ENCODE measurements at places on chromosomes 6 and 20.

DNA sequence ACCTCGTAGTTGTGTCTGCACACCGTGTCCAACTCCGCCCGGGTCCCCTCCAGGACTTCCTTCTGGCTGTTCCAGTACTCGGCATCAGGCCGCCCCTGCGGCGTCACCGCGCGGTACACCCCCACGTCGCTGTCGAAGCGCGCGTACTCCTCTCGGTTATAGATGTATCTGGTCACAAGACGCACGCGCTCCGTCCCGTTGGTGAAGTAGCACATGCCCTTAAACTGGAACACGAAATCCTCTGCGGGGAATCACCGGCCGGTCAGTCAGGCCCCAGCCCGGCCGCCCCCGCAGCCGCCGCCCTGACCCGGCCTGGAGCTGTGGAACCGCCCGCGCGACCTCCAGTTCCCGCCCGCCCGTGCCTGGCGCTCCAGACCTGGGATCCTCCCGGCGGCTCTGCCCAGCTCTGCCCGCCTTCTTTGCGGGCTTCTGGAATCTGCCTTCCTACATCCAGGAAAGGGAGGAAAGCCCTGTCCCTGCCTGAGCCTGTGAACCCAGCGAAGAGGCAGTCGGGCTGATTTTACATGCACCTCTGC is 1.6 kb downstream of the HLA-DQB1 start:
- DNase-seq, result no peak

DNA sequence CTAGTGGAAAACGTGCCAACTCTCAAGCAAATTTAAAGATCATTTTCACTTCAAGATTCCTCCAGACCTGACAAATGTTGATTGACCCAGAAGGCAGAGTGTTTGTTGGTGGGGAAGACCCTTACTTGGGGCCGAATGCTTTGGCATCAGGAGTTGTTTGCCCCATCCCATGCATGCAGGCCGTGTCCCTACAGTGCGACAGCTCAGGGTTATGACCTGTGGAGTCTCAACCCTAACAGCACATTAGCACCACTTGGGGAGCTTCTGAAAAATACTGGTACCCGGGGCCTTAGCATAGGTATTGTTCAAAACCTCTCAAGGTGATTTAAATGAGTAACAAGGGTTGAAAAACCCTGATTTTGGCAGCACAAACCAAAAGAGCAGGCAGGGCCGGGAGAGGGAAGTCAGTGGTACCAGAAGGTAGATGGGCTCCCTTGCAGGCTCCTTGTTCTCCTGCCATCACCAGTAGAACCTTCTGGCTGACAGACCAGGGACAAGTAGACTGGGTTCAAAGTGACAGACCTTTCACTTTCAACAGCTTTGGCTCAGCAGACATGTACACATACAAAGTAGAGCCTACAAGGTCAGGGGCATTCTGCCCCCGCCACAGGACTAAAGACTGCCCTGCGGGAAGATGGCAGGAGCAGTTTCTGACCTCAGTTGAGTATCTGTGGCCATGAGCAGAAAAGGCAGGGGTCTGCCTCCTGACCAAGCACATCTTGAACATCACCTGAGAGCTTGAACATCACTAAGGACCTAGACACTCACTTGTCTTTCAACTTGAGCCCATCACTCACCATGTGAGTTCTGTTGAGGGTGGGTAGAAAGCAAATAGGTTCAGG is 39.6 kb downstream of the PLCG1 start:
- DNase-seq, result no peak

DNA sequence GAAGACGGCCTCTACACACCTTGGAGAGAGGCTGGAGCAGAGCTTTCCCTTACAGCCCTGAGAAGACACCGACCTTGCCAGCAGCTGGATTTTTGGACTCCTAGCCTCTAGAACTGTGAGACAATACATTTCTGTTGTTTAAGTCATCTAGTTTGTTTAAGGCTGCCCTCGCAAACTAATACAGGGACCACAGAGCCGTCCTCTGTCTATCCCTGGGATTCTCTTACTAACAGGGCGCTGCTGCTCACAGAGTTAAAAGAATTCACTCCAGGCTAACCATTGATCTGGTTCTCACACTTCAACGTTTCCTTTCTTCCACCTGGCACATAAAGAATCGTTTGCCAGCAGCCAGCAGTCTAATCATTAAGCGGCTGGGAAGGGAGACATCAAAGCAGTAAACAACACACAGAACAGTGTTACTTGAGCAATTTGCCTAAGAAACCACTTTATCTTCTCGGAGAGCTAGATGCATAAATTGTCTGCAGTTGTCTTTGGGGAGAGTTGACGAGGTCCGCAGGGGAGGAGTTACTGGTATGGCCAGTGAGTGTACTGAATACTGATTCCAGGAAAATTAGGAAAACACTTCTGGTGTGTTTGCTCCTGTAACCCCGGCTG is 103.5 kb upstream of the AKAP12 start:
- no peak for DNase-seq

- no peak for DNase-seq
Observed at GRCh38 chr20:58450254-58450653, 61.2 kb downstream of the VAPB start.

- no peak for DNase-seq
Observed at GRCh38 chr6:147108259-147108910, 95.8 kb upstream of the STXBP5 start.

DNA sequence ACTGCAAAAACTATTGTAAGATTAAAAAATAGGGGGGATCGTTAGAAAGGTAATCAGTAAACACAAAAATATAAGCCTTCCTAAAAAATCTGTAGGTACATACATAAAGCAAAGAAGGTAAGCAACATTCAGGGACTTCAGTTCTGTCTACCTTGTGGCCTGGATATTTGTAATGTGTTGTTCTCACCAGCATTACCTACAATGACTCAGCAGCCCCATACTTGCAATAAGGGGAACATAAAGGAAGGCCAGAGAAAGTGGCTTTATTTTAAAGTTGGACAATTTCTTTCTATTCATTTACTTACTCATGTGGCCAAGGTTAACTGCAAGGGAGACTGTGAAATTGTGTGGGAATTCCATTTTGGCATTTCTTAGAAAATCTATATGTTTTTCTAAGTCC is 277.2 kb upstream of the PREP start:
- DNase-seq, result no peak

DNA sequence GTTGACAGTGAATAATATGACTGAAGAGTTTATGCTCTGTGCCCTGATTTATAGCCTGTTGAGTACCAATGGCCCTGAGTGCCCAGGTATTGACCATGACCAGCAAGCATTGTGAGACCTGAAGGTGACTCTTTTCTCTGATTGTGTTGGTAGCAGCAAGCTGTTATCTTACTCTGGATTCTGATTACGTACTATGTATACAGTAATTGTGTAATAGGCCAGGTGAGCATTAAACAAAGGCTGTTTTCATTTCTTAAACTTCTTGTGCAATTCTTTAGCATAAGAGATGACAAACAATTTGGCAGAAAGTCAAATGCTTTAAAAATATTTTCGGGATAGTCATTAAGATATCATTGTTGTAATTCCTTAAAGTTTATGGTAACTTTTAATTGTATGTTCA is 111.7 kb upstream of the PTPRK start:
- no peak for DNase-seq

DNA sequence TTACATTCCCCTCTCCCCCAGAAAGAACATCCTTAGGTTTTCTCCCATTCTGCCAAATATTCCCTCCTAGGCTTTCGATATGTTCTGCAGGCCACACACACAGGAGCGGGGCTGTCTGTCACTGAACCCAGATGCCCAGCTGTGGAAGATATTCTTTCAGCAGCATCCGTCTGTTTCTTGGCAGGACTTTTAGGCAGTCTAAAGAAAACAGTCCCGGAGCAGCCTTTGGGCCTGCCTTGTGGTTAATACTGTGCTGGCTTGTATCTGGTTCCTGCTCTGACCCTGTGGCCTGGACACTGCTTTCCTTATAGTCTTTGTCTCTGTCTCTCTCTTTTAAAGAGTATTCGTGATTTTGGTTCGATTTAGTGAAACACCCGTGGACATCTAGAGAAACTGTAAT is 94.6 kb upstream of the SUPT3H start:
- no peak for DNase-seq

GRCh38 chr6:4209196-4209595 is 73.8 kb upstream of the ECI2 start:
- no peak for DNase-seq

- no peak for DNase-seq
Observed at GRCh38 chr6:79778816-79779215, 147.7 kb downstream of the SH3BGRL2 start.

- DNase-seq, result no peak
Observed at GRCh38 chr6:89716532-89716931, 78.0 kb upstream of the LYRM2 start.

DNA sequence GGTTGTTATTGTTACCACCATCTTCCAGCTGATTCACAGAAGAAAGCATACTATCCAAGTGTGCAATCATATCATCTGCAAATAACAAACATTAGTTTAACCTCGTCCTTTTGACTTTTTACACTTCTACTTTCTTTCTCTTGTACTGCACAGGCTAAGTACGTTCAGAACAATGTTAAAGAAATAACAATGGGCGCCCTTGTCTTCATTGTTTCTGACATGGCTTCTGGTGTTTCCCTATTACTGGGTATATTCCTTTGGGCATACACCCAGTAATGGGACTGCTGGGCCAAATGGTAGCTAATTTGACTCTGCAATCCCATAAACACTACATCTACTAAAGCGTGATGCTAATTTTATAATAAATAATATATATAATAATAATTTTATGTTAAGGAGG is 146.7 kb downstream of the GJA10 start:
- no peak for DNase-seq

DNA sequence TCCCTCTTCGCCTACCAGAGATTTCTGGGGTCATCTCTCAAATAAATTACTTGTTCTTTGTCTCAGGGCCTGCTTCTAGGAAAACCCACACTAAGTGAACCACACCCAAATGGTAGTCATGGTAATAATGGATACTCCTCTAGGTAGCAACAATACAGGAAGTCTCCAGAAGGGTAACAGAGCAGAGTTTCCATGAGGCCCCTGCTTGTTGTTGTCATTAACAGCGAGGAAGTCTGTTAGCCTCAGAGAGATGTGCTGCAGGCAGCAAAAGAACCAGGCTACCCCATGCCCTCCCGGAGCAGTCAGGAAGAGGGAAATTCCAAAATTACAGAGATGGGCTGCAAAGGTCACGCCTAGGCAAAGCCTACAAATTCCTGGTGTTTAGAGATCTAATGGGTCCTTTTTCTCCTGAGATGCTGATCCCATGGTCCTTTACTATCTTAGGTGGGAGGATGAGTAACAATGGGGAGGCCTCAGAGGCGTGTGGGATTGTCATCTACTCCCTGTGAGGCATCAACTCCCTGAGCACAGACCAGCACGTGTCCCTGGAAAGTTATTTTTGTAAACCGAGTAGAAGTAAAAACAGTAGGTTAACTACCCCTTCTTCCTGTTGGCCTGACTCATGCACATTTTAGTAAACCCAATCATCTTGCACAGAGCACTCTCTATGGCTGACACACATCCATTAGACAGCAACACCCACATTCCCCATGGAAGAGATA is 10.1 kb downstream of the ISM1 start:
- DNase-seq, result no peak

GRCh38 chr20:19605786-19606485 is 152.1 kb upstream of the RIN2 start:
- no peak for DNase-seq

DNA sequence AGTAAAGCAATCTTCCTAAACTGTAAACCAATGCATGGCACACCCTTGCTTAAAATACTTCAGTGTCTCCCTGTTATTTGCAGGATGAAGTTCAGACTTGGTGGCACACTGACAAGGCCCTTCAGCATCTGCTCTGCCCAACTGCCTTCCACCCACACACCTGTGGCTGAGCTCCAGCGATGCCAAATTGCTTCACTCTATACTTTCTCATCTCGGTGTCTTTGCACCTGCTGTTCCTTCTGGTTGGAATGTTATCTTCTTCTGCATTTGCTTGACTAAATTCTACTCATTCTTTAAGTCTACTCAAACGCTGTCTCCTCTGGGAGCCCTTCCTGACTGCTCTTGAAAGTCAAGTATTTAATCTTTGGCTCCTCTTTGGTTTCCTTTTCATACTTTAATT is 100.1 kb upstream of the SUPT3H start:
- no peak for DNase-seq

DNA sequence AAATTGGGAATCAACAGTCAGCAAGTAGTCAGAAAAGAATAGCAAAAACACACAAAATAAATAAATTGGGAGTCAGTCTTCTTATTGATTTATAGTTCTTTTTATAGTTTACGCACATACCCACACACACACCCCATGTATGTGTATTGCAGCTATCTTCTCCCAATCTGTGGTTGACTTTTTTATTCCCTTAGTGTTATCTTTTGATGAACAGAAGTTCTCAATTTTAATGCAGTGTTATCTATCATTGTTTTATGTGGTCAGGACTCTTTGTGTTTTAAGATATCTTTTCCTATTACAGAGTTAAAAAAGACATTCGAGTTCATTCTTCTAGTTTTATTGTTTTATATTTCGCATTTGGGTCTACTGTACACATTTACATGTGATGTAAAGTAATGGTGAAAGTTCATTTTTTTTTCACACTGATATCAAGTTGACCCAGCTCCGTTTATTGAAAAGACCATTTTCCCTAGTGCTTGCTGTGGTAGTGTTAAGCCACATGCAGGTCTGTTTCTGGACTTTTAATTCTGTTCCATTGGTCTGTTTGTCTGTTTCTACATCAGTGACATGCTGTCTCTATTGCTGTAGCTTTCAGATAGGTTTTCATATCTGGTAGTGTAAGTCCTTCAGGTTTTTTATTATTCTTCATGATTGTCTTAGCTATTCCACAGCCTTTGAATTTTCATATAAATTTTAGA is 78.4 kb downstream of the ZFAND3 start:
- no peak for DNase-seq

DNA sequence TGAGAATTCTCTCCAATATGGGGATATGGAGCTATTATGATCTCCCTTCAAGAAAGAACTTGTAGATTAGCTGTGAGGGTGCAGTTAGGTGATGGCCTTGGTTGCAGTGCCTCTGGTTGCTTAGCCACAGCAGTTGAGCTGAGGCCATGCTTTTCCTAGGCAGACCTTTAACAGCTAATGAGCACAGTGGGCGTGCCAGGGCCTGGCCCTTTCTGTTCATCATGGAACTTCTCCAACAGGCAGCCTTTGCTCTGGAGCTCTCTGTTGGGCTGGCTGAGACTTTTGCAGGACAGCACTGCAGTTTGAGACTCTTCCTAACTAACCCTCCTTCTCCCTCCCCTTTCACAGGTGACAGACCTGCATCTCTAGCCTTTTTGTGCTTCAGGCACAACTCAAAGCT is 39.7 kb upstream of the TMEM170B start:
- DNase-seq, result no peak

- no peak for DNase-seq
Observed at GRCh38 chr6:123380257-123380656, 256.5 kb downstream of the TRDN start.

DNA sequence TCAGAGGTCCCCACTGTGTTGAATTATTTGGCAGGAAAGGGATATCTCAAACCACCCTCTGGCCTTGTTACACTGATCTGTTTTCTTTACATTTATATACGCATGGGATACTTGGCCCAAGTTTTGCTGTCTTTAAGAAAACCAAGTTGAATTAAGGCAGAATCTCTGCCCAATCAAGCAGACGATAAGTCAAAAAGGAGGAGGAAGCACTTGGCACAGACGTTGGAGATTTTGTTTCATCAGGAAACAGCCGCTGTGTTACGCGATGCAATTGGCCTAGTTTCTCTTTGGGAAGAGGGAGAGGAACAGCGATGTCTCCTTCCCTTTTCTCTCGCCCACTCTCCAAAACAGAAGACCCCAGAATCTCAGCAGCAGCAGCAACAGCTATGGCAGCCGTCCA is 20.2 kb upstream of the NAA20 start:
- DNase-seq, result no peak

Data from stimulated activated CD4-positive, alpha-beta T cell treated with anti-CD3 and anti-CD28 coated beads, Interleukin-1b, Interleukin-23, amount 100 ng/mL, for 1 hour (primary cell).